ENCODE measurements at places on chromosomes 12 and 14.

DNA sequence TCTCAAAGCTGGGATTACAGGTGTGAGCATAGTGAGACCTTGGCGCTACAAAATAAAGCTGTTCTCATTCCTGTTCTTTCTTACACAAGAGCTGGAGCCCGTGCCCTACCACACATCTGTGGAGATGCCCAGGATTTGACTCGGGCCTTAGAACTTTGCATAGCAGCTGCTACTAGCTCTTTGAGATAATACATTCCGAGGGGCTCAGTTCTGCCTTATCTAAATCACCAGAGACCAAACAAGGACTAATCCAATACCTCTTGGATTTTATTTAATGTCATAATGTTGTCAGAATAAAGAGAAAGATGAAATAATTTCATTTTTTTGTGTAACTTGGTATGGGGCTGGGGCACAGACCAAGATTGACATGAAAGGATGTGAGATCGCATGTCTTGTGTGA lies 7.6 kb downstream of the PNP start:
- DNase-seq, result no peak

- peak; percentile 77 for DNase-seq
These were observed 652 bp downstream of the SUPT16H start for GRCh38 chr14:21382886-21383847.

GRCh38 chr14:98808494-98809407 lies 463.2 kb downstream of the BCL11B start:
- peak; percentile 23 for DNase-seq

- no peak for DNase-seq
These were observed 55.1 kb upstream of the ARID2 start for GRCh38 chr12:45674181-45674977.

DNA sequence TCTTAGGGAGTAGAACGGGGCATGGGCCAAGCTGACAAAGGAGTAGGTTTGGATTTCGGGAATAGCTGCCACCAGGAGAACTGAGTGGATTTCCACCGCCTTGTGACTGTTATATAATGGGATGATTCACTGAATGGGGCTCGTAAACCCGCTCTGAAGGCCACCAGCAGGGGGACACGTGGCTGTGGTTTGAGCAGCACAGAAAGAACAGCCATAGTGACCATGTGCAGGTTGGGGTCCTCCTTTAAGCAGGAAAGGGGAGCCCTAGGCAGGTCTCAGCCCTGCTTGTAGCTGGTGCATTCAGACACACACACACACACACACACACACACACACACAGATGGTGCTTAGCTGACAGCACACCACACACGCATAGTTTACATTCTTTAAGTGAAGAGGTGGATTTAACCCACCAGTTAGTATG lies 8.6 kb upstream of the ASB2 start:
- peak; percentile 21 for DNase-seq

DNA sequence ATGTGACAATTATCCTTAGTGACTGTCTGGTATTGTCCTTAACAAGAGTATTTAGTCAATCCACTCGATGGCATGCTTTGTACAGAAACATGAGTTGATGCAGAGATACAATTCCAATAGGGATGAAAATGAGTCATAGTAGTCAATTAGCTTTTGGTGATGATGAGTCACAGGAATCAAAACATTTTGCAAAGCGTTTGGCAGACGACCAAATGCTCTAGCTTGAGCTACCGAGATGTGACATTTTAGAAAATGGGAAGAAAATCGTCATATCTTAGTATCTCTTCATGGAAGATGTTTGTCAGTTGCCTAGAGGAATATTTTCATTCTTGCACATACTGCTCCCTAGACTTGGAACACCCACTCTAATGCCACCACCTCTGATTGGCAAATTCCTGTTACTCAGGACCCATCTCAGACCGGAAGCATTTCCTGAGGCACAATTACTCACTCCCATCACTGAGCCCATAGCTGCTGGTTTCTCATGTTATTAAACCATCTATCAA lies 95.0 kb downstream of the LMNTD1 start:
- DNase-seq, result peak; percentile 35
